Keratinocyte (primary cell): ENCODE measurements at places on chromosomes 5 and 9. TPM values are rescaled to one million over a fixed set of nuclear protein-coding genes. Genes with fewer than 3 reads are reported as not detected.

The IL4 gene
- polyA plus RNA-seq: not detected in 3 replicates

DNA sequence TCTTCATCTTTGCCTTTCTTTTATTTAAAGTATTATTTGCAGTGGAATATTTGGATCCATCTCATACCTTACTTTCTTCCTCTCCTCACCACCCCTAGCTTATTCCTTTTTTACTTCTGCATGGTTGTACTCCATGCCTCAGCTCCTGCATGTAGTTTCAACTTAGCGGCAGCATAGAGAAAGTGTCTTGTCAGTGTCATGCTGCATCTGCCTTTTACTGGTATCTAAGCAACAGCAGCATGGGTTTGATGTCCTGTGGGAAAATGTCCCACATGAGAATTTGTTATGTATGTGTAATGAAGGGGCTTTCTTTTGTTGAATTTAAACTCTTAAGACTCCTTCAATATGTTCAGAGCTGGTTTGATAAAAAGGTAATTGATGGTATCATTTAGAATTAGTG lies 20.6 kb downstream of the TCERG1 start:
- DNase-seq: no peak

DNA sequence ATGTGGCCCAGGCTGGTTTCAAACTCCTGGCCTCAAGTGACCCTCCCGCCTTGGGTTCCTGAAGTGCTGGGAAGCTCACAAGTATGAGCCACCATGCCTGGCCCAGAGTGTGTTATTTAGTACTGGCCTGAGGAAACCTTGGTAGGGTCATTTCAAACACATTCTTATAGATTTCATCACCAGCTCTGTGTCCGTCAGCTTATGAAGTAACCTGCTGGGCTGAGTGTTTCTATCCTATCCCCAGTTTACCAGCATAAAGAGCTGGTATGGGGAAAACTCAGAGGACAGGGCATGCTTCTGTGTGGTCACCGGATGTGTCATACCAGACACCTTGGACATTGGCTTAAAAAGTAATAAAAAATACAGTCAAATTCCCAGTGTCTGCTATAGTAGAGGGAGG lies 45.3 kb downstream of the PTPN3 start:
- no peak for DNase-seq

DNA sequence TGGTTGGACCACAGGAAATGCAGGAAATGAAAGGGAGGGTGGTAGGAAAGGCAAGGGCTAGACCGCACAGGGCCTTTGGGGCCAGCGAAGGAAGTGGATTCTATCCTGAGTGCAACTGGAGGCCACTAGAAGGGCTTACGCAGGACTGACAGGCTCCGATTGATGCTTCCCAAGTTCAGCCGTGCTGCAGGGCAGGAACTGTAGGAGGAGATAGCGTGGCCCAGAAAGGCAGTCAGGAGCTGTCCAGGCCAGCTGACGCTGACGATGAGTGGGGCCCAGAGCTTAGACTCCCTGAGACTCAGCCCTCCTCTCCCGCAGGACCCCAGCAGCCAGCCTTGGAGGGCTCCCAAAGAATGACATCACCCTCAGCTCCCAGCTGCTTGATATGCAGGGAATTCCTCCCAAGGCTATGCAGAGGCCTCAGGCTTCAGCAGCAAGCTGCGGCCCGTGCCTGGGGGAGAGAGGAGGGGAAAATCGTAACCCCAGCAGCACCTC lies 48.8 kb downstream of the KCNIP1 start:
- DNase-seq: no peak

- DNase-seq: no peak
These were observed 14.3 kb upstream of the ANXA1 start for GRCh38 chr9:73137286-73137899.

DNA sequence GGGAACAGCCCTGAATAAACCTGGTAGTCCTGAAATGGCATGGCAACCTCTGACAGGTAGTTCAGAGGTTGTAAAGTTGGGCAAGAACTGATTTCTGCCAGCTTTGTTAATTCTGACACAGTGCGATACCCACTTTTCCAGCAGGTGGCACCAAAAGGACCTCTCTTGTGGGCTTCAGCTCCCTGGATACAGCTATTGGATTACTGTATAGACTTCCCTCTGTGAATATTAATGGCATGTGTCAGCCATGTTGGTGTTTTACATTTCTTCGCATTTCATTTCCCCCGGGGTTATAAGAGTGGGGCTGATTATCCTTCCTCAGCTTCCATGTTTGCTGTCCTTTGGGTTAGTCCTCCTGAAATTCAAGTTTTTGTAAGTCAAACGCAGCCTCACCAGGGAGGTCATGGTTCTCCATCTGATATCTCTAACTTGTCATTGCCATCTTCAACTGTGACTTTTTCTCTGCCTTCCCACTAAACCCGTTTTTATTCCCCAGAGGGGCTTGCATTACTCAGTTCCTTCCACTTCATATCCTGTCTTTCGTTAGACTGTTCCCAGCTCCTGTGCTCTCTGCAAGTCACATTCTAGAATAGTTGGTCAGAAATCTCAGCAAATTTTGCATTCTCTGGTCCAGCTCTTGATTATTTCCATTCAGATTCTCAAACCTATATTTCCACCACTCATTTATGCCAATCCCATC lies 135.6 kb downstream of the LIFR start:
- no peak for DNase-seq

- no peak for DNase-seq
These were observed 15.7 kb upstream of the FNIP1 start for GRCh38 chr5:131812371-131813160.

- DNase-seq: no peak
These were observed 82.4 kb upstream of the TNFAIP8 start for GRCh38 chr5:119273391-119273839.

- DNase-seq: no peak
These were observed 10.7 kb downstream of the OR2V1 start for GRCh38 chr5:181120306-181120705.

GRCh38 chr9:27340285-27340674 lies 43.3 kb upstream of the EQTN start:
- no peak for DNase-seq
